CD4-positive, alpha-beta T cell treated with Interleukin-4 for 4 hours (primary cell): ENCODE measurements at places on chromosomes 3 and 15.

- DNase-seq, result no peak
Measured at GRCh38 chr3:31114929-31115283, 220.4 kb upstream of the GADL1 start.

DNA sequence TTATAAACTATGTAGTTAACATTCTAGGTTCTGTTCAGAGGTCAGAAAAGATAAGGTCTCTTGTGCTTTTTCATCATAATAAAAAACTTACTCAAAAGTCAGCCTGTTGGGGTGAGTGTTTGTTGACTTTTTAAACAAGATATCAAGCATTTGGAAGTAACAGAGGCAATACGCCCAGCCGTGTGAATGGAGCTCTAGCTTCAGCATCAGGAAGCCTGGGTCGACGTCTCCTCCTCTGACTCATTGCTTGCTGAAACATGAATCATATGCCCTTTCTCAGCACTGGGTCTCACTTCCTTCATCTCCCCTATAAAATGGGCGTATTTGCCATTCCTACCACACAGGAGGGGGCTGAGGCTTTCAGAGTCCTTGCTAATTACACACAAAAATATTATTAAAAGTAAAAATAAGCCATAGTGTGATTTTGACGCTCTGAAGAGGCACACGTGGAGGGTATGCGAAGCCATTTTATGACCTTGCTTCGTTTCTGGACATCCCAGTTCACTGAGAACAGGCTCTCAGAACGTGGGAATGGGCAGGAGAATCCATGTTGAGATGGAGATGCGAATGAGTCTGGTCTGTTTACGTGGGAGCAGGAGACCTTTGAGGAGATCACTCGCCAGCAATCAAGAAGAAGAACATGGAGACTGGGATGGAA, 220.8 kb upstream of the TPRG1 start:
- peak; percentile 29 for DNase-seq

DNA sequence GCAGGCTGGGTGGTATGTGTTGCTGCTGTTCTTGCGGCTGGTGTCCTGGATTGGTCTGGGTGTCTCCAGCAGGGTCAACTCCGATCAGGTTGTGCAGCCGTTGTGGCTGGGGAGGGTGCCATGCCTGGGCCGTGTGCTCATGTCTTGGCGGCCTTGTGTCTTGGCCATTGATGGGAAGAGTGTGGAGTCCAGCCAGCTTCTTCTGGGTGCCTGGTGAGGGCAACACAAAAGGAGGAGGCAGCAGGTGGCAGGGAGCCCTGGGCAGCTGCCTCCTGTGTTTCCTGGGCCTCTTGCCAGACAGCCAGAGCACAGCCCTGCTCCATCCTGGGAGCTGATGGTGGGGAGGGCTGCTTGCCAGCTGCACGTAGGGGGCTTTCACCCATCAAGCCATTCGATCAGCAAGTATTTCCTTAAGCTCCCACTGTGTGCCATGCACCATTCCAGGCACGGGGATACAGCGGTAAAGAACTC, 4.3 kb downstream of the CHAC1 start:
- DNase-seq, result no peak

GRCh38 chr3:107704477-107704876, 181.7 kb downstream of the BBX start:
- no peak for DNase-seq

GRCh38 chr3:89467898-89468363, 360.5 kb downstream of the EPHA3 start:
- no peak for DNase-seq

DNA sequence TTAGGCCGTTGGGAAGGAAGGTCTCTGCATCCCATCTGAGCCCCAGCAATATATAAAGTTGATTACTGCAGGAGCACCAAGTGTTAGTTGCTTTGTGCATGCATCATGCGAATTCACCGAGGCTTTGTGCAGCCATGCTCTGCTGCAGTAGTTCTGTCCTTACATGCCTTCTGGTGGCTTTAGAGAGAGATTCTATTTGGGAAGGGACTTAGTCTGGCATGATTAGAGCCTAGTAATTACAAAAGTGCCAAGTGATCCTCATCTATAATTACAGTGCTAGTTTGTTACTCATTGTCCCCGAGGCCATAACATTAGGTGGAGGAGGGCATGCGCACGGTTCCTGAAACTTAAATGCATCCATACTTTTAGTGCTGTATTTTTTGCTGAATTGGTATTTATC, 353.6 kb downstream of the CNTN4 start:
- no peak for DNase-seq

GRCh38 chr15:60589728-60590127, 110.8 kb upstream of the ICE2 start:
- no peak for DNase-seq

DNA sequence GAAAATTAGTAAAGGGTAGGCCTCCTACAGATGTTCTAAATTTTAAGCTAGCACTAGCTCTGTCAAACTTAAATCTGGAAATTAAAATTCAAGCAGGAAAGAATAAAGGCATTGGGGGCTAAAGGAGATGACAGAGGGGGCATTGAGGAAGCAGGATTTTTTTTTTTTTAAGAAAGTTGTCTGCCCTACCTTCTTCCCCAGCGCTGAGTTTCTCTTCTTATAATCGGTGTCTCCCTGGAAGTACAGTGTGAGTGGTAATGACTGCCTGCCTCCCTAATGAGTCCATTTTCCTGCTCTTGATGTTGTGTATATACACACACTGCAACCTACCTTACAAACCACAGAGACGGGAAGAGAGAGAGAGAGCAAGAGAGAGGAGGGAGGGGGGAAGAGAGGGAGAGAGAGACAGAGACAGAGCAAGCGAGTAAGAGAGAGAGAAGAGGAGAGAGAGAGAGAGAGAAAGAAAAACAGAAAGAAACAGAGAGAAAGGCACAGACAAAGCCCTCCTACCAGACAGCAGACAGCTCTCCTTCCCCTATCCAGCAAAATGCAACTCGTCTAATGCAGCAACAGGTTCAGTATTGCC, 47.0 kb downstream of the ZBTB20 start:
- peak; percentile 81 for DNase-seq
